ENCODE measurements at places on chromosomes 7 and 10. TPM values are rescaled to one million over a fixed set of nuclear protein-coding genes. Genes with fewer than 3 reads are reported as not detected.

ACBD7 gene
- 8.2 TPM for total RNA-seq

MDFIC gene
- total RNA-seq = 39.8 TPM

TET1 gene
- total RNA-seq = 2.4 TPM

DNA sequence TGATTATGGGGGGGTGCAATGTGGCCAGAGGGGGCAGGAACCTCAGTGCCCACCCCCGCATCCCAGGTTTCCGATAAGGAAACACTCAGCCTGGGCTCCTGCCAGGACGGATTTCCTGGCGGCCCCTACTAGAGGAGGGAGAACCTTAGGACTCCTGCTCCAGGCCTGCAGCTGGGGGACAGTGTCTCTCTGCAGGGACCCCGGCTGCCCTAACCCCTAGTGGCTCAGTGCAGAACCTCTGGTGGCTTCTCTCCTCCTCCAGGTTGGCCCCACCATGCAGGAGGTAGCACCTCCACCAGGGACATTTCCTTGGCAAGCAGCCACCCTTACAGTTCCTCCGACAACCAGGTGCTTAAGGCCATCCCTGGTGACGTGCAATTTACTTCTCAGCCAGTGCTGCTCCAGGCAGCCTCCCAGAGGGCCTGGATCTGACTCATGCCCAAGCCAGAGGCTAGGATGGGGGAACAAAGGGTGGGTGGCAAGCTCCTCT is 31.9 kb downstream of the SH2B2 start:
- H3K36me3 ChIP-seq = no peaks in the 10 kb centered on the region
- no peak overlapping the region for H3K4me3 ChIP-seq
- no peak overlapping the region for H3K27ac ChIP-seq
- peak; percentile 82 for DNase-seq
- H3K27me3 ChIP-seq = no peaks in the 10 kb centered on the region

ADRA2A gene
- not detected for total RNA-seq

GPR15LG gene
- total RNA-seq = not detected

DNA sequence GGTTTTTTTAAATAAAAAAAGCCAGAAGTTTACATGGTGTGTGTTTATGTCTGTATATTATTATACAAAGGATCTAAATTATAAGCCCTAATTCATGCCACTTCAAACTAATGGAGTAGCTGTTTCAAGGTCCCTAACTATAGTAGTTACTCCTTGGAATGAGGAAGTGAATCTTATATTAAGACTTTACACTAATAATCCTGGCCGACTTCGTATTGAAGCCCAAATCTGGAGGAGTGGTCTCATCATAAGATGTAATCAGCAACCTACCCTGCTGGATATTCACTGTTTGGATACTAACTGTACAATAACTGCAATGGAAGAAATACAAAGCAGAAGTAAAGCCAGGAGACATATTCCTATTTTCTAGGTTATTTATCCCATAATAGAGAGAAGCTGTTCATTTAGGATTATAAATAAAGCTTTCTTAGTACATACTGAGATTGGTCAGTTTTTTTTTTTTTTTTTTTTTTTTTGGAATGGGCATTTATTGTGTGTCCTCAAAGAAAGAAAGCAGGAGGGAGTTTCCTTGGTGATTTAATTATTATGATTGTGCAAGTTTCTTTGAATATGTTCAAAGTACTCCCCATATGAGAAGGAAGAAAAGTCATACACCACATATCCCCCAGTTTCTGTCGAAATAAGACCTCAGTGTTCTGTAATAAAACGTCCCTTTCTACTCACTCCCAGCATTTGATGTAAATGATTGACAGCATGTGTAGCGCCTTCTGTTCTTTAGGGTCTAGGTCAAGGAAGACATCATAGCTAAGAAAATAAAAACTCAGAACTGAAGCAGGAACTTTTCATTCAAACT is 397.8 kb downstream of the EXOC4 start:
- no peaks in the 10 kb centered on the region for H3K27me3 ChIP-seq
- DNase-seq = no peak
- H3K27ac ChIP-seq = no peak overlapping the region
- H3K4me1 ChIP-seq = no peaks in the 10 kb centered on the region
- H3K36me3 ChIP-seq = no peaks in the 10 kb centered on the region
- no peak overlapping the region for H3K4me3 ChIP-seq

C10orf90 gene
- 0.59 TPM for total RNA-seq

GRCh38 chr10:45353186-45353585 is 20.8 kb upstream of the ALOX5 start:
- no peaks in the 10 kb centered on the region for H3K36me3 ChIP-seq
- no peaks in the 10 kb centered on the region for H3K4me1 ChIP-seq
- no peaks in the 10 kb centered on the region for H3K27me3 ChIP-seq
- no peak for DNase-seq
- H3K4me3 ChIP-seq = no peak overlapping the region

ADAM12 gene
- total RNA-seq = 16.8 TPM

CYP3A5 gene
- total RNA-seq = 3.2 TPM

- DNase-seq = no peak
- H3K27me3 ChIP-seq = no peaks in the 10 kb centered on the region
- H3K4me1 ChIP-seq = peaks cover 12% of the 10 kb centered on the region
- H3K36me3 ChIP-seq = no peaks in the 10 kb centered on the region
- no peak overlapping the region for H3K27ac ChIP-seq
These were observed 288.8 kb downstream of the CAMK1D start for GRCh38 chr10:12638103-12638502.

ARF5 gene
- total RNA-seq = 299 TPM

GRCh38 chr10:117519879-117520278 is 22.7 kb upstream of the EMX2 start:
- no peak for DNase-seq
- no peak overlapping the region for H3K27ac ChIP-seq
- H3K27me3 ChIP-seq = peaks cover 19% of the 10 kb centered on the region
- H3K4me3 ChIP-seq = no peak overlapping the region
- no peaks in the 10 kb centered on the region for H3K36me3 ChIP-seq

DNA sequence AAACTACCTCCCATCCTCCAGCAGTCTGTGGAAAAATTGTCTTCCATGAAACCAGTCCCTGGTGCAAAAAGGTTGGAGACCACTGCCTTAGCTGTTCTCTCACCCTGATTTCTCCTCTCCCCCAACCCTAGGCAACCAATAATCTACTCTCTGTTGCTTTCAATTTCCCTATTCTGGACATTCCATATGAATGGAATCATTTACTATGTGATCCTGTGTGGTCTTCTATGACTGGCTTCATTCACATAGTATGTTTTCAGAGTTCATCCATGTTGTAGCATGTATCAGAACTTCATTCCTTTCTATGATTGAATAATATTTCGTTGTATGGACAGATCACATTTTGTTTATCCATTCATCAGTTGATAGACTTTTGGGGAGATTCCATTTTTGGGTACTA is 38.3 kb upstream of the DLG5 start:
- H3K27ac ChIP-seq = no peak overlapping the region
- peaks cover 13% of the 10 kb centered on the region for H3K4me1 ChIP-seq
- H3K27me3 ChIP-seq = no peaks in the 10 kb centered on the region
- H3K36me3 ChIP-seq = no peaks in the 10 kb centered on the region
- H3K4me3 ChIP-seq = no peak overlapping the region

GRCh38 chr7:20307119-20307518 is 23.6 kb upstream of the ITGB8 start:
- DNase-seq = peak; percentile 45
- no peaks in the 10 kb centered on the region for H3K27me3 ChIP-seq
- H3K4me3 ChIP-seq = no peak overlapping the region

Measured in PC-9 (cell line).